ENCODE measurements at places on chromosomes 3 and 15.

GRCh38 chr15:94924057-94924456, 692.7 kb downstream of the MCTP2 start:
- no peak for DNase-seq

GRCh38 chr3:129001101-129001805, at the start of gene EFCC1:
EFCC1 (plus strand) TSS chr3:129001304; CDS start chr3:129001629, 325 bp downstream.
- no peak for DNase-seq

DNA sequence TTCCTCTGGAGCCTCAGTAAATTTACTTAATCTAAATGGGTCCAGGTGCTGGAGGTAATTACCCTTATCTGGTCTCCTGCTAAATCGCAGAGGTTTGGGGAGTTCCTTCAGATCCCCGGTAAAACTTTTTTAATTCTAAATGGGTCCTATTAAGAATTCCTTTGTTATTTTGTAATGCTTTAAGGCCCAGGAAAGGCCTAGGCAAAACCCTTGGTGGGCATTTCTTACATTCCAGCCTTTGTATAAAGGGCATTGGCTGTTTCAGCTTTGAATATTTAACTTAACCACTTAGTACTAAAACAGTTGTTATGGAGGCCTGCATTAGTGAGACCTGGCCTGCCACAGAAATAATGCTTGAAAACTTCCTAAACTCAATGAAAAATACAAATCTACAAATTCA, 14.9 kb upstream of the ZNF662 start:
- no peak for DNase-seq

DNA sequence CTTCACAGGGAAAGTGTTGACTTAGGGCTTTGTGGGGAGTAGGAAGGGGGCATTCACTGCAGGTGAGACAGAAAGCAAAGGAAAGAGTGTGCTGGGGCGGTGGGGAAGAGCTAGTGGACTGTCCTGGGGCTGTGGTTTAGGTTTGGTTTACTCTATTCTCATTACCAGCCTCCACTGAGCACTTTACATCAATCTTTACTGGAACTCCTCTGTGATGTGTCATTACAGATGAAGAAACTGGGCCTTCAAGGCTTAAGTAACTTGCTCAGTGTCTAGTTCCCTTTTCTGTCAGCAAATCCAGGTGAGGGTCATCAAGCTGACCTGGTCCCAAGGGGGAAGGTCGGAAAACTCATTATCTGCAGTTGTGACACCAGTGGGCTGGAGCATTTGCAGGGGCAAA, 120.2 kb upstream of the PFN2 start:
- no peak for DNase-seq

GRCh38 chr3:187342255-187342654, 25.9 kb upstream of the RTP4 start:
- no peak for DNase-seq

- DNase-seq = no peak
Observed at GRCh38 chr3:156729460-156730179, 55.2 kb downstream of the TIPARP start.

- DNase-seq = no peak
Observed at GRCh38 chr15:96959501-96959900, 629.0 kb downstream of the NR2F2 start.

DNA sequence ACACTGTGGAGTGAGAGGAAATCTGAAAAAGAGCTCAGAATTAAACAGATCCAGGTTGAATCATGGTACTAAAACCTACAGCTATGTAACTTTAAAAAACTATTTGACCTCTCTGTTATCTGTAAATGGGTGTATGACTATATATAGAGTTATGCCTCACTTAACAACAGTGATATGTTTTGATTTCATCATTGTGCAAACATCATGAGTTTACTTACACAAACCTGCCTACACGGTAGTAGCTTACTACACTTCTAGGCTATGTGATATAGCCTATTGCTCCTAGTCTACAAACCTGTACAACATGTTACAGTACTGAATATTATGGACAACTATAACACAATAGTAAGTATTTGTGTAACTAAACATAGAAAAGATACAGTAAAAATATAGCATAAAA, 191.6 kb upstream of the MEIS2 start:
- no peak for DNase-seq

- peak; percentile 70 for DNase-seq
Observed at GRCh38 chr15:42273900-42274701, 868 bp upstream of the TMEM87A start.

DNA sequence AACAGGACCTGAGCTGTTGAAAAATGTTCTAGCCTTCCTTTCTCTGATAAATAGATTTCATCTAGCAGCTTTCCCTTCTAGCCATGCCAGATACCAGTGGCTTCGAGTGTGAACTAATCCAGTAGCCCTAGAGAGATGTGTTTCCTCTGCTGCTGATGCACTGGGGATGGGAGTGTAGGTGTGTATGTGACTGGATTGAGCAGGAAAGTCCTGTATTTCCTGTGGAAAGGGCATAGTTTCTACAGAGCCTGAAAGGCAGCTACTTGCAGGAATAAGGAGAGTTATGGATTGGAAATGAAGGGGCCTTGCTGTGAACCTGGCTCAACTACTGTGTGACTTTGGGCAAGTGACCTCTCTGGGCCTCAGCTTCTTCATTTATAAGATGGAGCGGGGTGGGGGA, 8.6 kb downstream of the TIMP4 start:
- no peak for DNase-seq

DNA sequence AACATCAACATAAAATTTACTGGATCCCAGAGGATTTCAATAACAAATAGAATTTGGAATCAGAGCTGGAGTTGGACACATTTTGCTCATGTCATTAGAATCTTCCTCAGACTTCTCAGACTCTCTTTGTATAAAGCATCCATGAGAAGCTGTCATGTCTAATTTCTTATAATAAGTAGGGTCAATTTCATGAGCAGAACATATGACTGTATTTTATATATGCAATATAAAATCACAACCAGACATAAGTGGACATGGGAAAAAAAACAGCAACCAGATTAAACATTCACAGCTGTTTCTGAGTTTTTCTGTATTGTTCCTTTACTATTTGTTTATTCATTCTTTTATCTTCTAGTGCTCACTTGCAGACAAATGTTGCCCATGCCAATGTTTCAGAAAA, 325.5 kb downstream of the RBMS3 start:
- no peak for DNase-seq

- DNase-seq = no peak
Observed at GRCh38 chr3:120102674-120103073, 8.4 kb upstream of the GSK3B start.

DNA sequence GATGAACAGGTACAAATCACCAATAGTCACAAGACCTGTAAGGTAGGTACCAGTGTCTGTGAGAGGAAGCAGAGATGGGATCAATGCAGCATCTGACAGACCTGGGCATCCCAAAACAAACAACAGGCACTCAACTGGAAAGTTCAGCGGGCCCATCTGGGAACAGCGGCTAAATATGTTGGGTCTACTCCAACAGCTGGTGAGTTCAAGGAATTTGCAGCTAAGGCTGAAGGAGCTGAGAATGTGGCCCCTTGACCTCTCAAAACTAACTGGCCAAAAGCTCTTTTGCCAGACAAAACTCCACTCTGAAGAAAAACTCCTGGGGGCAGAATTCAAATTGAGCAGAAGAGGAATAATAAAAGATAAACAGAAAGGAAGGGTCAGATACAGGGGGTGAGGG, 24.4 kb downstream of the AVEN start:
- DNase-seq = no peak

DNA sequence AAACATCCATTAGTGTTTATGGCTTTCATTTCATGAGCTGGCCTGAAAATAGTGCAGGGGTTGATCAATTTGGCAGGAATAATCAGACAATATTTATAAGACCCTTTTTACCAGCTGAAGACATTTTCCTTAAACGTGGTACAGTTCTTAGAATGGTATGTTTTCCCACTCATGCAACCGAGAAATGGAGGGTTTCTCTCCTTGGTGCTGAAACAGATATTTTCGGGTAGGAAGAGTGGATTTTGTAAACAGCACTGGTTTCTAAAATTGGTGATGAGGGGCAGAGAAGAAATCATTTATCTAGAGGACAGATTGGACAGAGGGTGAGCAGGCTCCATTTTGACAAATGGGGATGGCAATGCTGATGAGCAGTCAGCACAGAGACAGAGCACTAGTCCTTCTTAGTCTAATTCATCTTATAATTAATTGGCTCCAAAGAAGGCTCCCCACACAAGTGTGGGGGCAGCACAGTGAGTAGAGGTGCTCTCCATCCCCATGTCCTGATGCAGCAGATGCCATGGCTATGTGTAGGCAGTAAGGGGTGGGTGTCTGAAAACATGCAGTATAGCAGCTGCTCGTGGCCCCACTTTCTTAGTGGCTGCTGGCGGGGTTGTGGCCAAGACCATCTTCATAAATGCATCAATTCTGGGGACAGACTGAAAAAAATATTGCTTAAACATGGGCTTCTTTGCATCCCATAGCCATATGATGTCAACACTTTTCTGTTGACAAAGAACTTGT, 18.1 kb upstream of the SLC7A14 start:
- no peak for DNase-seq

GRCh38 chr3:153051427-153052095, 110.5 kb upstream of the RAP2B start:
- no peak for DNase-seq

- peak; percentile 93 for DNase-seq
Observed at GRCh38 chr3:154323891-154324738, at the start of gene DHX36. DHX36 (minus strand) TSS chr3:154324487; CDS start chr3:154324416, 71 bp downstream.

GRCh38 chr3:177795859-177796258, 598.6 kb upstream of the TBL1XR1 start:
- no peak for DNase-seq

GRCh38 chr15:38853608-38854007, 289.0 kb upstream of the RASGRP1 start:
- DNase-seq = peak; percentile 21

GRCh38 chr3:35785234-35785888, 146.0 kb downstream of the ARPP21 start:
- DNase-seq = no peak

- DNase-seq = no peak
Observed at GRCh38 chr3:156400062-156400461, 154.9 kb downstream of the SSR3 start.

GRCh38 chr3:151113343-151113742, 27.9 kb downstream of the MED12L start:
- DNase-seq = no peak

DNA sequence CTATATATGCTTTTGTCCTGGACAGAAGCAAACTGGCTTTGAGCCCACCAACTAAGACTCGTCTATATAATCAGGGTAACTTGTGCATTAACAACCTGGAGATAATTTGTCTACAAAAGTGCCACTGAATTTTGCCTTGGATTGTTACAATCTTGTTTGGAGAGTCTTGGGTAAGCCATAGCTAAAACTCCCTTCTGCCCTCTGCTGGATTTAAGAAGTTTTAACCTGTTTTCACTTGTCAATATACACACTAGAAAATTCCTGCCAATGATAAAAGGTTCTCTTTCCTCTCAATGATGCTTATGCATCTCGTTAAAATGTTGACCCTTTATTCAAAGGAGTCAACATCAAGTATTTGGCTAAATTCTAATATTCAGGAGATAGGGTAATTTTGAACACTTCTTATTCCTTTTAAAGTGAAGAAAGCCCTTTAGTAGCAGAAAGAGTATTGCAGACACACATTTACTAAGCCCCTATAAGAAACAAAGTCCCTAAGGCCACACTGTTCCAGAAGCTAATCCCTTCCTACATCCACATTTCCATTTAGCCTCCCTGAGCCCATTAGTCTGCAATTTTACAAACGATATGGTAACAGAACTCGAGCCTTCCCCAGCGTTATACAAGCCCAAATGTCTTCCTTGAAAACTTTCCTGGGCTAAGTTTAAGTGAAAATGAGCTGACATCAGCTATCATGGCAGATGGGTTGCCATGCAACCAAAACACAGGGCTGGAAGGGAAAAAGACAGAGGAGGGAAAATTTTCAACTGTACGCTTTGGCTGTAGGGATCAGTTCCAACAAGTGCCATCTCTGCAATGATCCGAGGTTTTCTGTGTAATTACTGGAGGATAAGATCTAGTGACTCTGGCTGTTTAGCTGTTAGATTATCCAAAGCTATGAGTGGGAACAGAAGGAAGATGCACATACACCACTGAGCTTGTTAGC, 75.9 kb upstream of the FGF12 start:
- DNase-seq = peak; percentile 4

- DNase-seq = no peak
Observed at GRCh38 chr3:72595376-72595775, 252.9 kb downstream of the SHQ1 start.

DNA sequence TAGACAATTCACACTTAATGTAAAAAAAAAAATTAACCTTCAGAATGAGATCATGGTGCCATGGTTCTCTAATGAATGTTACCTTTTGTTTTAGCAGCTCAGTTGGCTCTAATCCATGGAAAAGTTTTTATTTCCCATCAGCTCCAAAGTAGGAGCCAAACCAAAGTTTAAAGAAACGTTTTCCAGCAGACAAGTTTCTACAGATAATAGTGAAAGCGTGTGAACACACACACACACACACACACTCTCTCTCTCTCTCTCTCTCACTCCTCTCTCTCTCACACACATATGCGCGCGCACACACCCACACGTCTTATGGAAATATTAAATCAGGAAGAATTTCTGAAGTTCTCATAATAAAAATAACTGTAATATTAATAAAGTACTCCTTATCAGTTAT, 46.9 kb downstream of the MBNL1 start:
- no peak for DNase-seq

- no peak for DNase-seq
Observed at GRCh38 chr15:25178835-25179672, 224.3 kb downstream of the SNRPN start.

GRCh38 chr15:59177317-59177660, 29.4 kb upstream of the LDHAL6B start:
- DNase-seq = no peak

GRCh38 chr3:169863458-169863899, 6.3 kb downstream of the LRRC31 start:
- DNase-seq = peak; percentile 79

- no peak for DNase-seq
Observed at GRCh38 chr3:158950178-158950901, 148.5 kb downstream of the MFSD1 start.

DNA sequence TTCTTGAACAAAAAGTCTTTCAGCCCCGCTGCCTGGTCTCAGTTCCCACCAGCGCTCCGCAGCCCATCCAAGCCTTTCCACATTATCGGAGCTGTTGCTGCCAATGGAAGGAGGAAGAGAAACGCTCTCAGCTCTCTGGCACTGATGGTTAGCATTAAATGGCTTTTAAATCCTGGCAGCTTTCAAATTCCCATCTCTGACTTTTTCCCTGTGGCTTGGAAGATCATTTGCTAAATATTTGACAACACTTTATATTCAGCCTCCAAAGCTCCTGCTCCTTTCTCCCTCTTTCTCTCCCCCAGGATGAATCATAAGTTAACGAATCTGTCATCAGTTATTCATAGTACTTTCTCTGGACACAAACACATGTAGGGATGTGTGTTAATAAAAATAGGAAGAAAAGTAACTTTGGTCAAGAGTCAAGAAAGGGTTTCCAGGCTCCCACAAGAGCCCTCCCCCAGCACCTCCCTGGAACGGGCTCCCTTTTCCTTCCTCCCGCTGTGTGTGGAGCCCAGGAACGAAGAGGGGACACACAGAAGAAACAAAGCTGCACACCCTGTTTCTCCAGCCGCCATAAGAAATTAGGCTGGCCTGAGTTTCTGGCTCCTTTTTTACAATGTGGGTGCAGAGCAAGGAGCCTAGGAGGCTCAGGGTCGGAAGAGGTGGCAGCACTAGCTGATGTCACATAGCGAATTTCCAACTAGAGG, 47.6 kb upstream of the TSEN2 start:
- no peak for DNase-seq

- DNase-seq = no peak
Observed at GRCh38 chr3:152087153-152087552, 181.6 kb upstream of the MBNL1 start.

All from CD4-positive, alpha-beta T cell treated with Interleukin-17A for 1 hour (primary cell).